Ureter (tissue), 1 donor: ENCODE measurements at places on chromosomes 16 and 17. TPM values are rescaled to one million over a fixed set of nuclear protein-coding genes. Genes with fewer than 3 reads are reported as not detected.

The PFN1 gene
- 598 TPM for total RNA-seq

The CTF1 gene
- total RNA-seq, result 8.2 TPM

DNA sequence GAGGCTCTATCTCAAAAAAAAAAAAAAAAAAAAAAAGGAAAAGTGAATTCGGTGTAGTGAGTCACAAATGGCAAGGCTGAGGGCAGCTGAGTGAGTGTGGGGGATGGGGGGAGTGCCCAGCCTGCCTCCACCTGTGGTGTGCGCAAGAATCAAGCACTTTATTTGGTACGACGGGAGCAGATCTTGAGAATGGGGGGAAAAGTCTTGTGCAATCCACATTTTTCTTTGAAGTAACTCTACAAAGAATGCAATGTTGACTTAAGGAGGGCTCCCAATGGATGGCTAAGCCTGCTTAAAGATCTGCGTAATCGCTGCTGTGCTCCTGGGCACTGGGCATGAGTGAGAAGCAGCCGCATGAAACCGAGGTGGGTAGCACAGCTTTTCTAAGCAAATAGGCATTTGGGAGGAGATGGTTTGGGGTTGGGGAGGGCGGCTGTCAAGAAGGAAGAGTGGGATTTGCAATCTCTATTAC, 28.2 kb downstream of the ATP2C2 start:
- DNase-seq, result peak; percentile 71

GRCh38 chr17:50185631-50186471, 15.6 kb downstream of the COL1A1 start:
- DNase-seq, result no peak

DNA sequence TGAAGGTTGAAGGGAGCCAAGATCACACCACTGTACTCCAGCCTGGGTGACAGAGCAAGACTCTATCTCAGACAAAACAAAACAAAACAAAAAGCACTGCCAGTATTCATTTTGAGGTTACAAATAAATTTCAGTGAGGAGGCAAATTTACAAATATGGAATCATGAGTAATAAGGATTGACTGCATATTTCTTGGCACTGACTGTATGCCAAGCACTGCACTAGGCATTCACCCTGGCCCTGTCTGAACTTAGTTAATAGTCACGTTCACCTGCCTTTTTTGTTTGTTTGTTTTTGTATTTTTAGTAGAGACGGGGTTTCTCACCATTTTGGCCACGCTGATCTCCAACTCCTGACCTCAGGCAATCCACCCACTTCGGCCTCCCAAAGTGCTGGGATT, 5.1 kb downstream of the LDAF1 start:
- DNase-seq, result no peak

- no peak for DNase-seq
Measured at GRCh38 chr17:61897548-61898180, 30.1 kb downstream of the INTS2 start.

The AARS1 gene
- 155 TPM for total RNA-seq

DNA sequence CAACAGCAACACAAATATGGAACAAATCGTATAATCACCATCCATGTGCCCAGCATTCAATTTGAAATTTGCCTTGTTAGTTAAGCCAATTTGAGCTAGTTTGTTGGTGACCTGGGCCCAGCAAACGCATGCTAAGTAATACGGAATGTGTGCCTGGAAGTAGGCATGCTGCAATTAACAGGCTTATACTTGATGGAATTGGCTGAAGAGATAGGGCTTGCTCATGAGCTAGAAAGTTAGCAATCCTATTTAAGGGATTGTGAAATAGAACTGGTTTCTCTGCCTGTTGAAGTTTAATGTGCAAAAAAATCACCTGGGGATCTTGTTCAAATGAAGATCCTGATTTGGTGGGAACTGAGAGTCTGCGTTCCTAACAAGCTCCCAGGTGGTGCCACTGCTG, 8.5 kb upstream of the LPO start:
- no peak for DNase-seq

- no peak for DNase-seq
Measured at GRCh38 chr16:75264999-75265910, 13.8 kb upstream of the BCAR1 start.

DNA sequence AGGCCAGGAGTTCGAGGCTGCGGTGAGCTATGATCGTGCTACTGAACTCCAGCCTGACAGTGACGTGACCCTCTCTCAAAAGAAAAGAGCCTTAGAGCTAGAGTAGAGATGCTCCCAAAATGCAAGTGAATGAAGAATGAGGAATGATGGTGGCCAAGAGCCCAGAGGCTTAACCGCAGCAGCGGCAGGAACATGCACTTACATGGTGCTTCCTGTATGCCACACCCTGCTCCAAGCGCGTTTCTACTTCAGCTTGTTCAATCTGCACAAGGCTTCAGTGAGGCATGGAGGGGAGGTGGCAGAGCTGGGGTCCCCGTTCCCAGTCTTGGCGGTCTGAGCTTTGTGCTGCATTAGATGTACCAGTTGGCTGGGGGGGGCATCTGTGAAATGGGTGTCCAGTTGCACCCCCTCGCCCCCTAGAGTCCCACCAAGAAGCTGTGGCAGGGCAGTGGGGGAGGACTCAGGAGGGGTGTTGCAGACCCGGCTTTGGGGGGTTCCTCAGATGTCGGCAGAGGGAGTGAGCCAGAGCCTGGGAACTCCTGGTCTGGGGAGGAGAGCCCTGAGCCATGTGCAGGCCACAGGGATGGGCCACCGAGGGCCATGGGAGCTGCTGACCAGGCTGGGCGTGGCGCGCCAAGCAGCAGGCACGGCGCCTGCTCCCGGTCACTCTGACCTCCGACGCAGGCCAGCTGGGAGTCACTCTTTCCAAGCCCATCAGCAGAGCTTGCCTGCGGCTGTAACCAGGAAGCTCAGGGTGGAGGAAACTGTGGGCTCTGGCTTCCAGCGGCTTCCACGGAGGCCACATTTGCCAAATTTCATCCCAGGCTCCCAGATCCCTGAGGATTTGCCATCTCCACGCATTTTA, 260.1 kb downstream of the PARN start:
- no peak for DNase-seq

- DNase-seq, result no peak
Measured at GRCh38 chr17:47946516-47946915, 5.1 kb downstream of the PNPO start.

The ZNF469 gene
- 3.6 TPM for total RNA-seq

DNA sequence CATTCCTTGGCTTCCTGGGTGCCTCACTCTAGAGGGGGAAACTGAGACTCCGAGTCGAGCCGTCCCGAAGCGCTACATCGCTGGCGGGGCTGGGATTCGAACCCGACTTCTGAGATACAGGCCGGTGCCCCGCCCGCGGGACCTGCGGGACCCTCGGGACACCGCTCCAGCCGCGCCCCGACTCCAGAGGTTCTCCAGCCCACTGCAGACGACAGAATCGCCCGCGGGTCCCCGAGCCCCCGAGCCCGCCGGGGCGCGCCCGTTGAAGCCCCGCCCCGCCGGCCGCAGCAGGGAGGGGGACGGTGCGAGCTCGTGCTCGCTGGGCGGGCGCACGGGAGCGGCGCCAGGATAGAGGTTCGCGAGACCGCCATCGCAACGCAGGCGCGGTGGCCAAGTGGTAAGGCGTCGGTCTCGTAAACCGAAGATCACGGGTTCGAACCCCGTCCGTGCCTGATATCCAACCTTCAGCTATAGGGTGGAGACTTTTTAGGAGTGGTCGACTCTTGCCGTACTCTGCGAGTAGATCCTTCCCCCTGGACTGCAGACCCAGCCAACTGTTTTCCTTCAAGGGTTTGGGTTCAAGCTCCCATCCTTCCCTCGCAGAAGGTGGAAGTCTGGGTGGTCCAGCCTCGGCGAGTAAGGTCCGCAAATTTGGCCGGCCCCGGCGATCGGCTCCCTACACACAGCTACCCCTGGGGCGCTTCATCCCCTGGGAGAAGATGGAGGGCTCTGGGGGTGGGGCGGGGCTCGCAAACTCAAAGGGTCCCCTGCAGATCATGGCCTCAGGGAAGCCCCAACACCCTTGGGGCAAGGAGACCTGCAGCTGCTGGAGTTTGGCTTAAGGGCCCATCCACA, 214.6 kb downstream of the MRTFB start:
- peak; percentile 97 for DNase-seq

GRCh38 chr17:50916708-50917417, 50.7 kb upstream of the TOB1 start:
- no peak for DNase-seq

GRCh38 chr16:88527937-88528743, 42.1 kb upstream of the ZC3H18 start:
- no peak for DNase-seq

The RNF157 gene
- 4.3 TPM for total RNA-seq

- DNase-seq, result no peak
Measured at GRCh38 chr17:80221351-80222105, 1.3 kb downstream of the SLC26A11 start.

DNA sequence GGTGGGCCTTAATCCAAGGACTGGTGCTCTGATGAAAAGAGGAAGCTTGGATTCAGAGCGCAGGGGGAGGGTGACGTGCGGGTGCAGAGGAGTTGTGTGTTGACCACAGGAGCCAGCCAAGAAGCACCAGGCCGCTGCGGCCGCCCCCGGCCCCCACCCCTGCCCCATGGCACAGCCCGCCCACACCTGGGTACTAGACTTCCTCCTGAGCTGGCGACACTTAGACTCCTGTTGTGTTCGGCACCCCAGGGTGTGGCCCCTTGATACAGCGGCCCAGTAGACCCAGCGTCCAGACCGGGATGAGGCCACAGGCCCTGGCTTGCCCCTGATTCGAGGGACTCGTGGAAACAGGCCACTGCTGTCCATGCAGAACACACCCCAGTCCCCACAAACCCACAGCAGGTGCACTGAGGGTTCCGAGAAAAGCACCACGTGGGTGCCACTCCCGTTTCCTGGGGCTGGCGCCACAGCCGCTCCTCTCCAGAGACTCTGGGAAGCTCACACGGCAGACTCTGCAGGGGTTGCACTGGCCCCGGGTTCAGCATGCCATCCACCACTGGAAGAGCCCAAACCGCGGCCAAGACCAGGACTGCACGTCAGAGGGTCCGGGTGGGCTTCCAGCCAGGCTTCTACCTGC, 5.7 kb upstream of the SNAI3 start:
- peak; percentile 67 for DNase-seq

The GPR139 gene
- not detected for total RNA-seq

GRCh38 chr17:51191895-51192294, 25.7 kb downstream of the NME2 start:
- DNase-seq, result no peak
